ENCODE measurements at places on chromosomes 12 and 14.

GRCh38 chr12:8561011-8561410 is 20.3 kb upstream of the CLEC4E start:
- no peak for DNase-seq

DNA sequence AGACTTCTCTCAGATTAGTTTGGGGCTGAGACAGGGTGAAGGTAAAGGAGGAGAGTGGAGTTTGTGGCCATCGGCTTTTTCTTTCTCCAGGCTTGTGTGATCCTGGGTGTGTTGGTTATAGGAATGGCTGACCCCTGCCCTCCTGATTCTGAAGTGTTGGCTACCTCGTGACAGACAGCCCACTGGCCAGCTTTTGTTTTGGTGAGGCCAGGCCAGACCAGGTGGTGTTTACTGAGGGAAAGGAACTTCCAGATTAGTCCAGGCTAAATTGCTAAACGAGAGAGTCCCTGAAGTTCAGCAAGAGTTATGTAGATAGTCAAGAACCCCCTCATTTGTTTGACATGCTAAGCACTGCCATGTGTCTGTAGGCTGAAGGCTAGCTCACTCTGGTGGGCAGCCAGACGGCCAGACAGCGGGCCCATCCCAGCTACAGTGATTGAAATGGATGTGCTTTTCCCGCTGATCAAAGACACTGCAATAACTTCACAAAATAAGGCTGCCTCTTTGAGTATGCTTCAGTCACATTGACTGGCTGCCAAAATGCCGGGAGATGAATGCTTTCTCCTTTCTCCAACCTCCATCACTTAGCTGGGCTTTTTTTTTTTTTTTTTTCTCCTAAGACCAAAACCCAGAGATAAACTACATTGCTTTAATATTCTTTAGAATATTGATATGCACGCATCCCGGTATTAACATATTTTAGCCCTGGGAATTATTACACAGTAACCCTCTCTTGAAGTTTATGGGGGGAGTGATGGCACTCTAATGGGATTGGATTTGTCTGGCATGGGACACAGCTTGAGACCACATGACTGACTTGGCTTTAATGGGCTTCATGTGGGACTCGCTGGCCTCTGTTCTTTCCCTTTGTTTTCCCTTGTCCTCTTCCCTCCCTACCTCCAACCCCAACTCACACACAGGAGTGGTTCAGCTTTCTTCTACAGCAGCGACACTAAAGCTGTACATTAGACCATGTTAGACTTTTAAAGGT is 76.9 kb downstream of the SMOC1 start:
- DNase-seq: no peak

GRCh38 chr14:103930051-103930604 is 1.9 kb downstream of the TDRD9 start:
- DNase-seq: no peak

DNA sequence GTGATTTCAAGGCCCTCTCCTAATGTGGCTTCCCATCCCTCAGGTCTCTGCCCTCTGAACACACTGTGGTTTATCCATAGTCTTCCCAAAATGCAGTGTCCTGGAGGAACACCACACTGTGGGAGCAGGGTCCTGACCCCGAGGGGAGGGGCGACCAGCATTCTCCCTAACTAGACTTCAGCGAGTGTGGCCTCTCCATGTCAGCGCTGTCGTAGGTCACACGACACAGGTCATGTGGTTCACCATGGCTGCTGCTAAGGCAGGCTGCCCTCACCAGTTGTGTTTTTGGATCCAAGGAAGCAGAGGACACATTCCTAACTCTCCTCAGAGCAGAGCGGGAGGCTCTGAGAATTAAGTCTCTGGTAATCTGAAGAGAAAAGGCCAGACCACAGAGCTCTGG is 50.5 kb downstream of the SSH1 start:
- no peak for DNase-seq

DNA sequence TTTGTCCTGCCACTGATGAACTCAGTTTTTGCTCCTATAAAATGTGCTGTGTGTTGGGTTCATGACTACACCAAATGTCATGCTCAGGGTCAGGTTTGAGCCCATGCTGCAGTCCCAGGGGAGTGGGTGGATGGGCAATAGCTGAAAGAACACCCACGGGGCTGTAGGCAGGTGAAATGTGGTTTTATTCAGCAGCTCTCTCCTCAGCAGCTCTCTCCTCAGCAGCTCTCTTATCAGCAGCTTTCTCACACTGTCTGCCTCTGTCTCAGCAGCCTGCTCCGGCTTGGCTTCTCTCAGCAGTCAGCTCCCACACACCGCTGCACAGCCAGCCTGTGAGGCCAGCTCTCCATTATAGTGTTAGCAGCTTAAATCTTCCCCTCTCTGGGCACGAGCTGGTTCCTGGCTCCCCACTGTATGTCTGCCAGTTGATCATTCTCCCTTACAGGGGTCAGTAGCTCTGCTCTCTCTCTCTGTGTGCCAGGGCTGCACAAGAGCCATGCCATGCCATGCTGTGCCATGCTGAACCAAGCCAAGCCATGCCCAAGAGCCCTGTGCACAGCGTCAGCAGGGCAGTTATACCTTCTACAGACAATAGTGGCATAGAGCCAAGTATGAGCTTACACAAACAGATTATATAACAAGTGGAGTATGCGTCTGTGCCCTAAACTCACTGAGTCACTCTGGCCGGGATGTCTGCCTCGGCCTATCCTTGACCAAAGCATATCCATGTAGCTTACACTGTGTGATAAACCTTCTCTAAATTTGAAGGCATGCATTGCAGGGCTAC is 303.3 kb upstream of the TMPO start:
- no peak for DNase-seq

DNA sequence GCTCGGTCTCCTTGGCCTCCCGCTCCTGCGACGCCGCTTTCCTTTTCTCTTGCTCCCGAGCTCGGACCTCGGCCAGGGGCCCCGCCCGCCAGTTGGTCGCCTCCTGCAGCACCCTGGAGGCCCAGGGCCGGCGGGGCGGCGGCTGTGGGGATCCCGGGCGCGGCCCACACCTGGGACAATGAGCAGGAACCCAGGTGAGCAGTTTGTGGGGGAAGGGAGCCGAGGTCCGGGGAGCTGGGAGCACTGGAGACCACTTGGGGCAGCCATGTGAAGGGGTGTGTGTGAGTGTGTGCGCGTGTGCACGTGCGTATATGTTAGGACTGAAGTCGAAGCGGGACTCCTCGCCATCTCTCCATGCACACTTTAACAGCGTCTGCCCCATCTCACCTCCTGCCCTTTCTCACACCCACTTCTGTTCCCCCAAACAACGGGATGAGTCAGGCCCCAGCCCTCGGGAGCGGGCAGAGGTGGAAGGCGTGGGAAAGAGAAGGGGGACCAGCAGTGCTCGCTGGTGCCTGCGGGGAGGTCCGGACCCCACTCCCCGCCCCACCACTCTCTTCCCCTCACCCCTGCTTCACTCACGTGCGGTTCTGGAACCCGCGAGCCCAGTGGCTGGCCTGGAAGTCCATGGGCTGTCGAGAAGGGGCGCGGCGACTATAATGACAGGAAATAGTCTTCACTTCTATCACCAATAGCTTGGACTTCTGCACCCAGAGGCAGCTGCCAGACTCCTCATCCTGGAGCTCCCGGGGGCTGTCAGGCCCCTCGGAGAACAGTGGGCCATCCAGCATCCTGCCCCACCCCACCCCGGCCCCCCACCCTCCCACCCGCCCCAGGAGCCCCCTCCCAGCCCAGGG is 450 bp downstream of the DDN start:
- no peak for DNase-seq

- DNase-seq: no peak
These were observed 458.3 kb downstream of the BTG1 start for GRCh38 chr12:91687052-91688017.

DNA sequence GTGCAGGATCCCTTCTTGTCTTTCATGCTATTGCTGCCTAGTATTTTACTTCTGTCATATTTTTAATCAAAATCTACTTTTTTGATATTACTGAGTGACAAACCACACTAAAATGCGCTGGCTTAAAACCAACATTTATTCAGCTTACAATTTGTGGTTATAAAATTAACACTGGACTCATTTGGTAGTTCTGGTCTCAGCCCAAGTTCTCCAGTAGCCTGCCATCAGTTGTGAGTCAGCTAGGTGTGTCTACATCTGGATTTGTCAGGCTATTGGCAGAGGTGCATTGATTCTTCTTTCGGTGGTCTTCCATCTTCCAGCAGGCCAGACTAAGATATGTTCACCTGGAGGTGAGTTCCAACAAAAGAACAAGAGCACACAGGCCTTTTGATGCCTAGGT is 765.1 kb upstream of the FBXO33 start:
- DNase-seq: no peak

GRCh38 chr14:52553002-52553670 is 500 bp downstream of the GPR137C start:
- peak; percentile 17 for DNase-seq

DNA sequence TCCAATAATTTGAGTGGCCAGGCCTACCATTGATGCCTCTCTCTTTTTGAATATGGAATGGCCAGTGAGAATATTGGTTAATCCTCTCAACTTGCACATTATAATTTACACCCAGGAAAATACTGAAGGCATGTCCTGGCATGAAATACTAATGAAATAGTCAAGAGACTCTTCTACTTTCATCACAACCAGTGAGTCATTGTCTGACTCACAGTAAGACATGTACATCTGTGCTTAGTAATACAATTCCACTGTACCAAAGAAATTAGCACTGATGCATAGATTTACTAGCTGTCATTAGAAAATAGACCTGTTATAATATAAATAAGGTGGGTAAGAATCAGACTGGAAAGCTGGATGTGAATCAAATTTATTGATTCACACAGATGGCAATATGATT is 31.6 kb downstream of the KCNC2 start:
- DNase-seq: no peak

GRCh38 chr12:75674393-75674792 is 163.0 kb upstream of the KRR1 start:
- no peak for DNase-seq

- DNase-seq: no peak
These were observed 354.6 kb downstream of the NRXN3 start for GRCh38 chr14:78524766-78525165.

DNA sequence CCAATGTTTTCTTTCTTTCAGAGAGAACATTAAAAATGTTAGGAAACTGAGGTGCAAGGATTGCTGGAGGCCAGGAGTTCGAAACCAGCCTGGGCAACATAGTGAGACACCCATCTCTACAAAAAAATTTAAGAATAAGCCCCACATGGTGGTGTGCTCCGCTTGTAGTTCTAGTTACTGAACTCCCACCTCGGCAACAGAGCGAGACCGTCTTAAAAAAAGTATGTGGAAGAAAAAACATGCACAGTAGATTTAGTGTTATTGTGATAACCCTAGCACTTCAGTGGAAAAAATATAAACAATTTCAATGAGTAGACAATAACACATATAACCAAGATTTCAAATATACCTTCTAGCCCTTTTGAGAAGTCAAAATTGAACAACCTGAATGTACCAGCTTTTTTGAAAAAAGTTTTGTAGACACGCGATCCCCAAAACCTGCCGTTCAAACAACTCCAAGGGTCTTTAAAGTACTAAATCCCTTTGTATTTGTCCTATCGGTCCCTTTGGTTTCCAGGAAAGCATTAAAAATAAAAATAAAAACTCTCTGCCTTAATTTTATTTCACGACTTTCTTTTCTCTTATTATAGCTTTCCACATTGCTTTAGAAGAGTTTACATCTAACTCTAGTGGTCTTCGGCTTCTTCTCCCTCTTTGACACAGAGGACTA is 1.0 kb upstream of the ANO6 start:
- no peak for DNase-seq

- no peak for DNase-seq
These were observed 337.9 kb downstream of the AACS start for GRCh38 chr12:125402874-125403789.

- DNase-seq: no peak
These were observed 1071.1 kb upstream of the FLRT2 start for GRCh38 chr14:84458881-84459280.

GRCh38 chr14:85247071-85247470 is 282.9 kb upstream of the FLRT2 start:
- no peak for DNase-seq

- no peak for DNase-seq
These were observed 179.9 kb downstream of the ADCK1 start for GRCh38 chr14:77979666-77980351.

GRCh38 chr14:35470755-35471154 is 63.2 kb upstream of the INSM2 start:
- no peak for DNase-seq

Measured in effector CD8-positive, alpha-beta T cell (primary cell).